GM13976 (cell line): ENCODE measurements at places on chromosomes 4 and X.

DNA sequence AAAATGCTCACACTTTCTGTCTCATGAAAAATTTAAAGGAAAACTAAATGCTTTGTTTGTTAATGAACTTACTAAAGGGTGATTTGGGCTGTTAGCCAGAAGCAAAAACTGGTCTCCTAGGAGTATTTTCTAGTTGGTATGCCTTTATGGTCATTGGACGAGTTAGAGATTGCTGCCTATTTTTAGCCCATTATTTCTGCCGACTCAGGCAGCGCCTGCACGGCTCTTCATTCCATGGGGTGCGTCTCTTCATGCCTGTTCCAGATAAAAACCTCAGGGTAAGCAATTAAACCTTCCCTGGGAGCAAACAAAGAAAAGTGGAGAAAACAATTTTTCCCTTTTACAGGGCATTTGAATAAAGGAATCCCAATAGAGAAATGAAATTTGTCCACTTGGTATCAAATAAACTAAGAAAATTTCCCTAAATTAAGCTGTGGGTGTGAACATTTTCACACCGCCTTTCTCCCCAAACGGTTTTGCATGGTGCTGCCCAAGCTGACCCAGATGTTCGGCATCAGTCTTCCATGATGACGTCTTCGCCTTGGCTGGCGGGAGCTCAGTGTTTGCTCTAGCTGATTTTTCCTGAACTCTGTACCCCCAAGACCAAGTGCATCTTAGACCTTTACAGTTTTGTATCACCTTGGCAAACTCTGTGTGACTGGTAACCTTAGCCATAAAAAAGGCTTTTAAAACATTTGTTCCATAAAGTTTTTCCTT is 61.7 kb upstream of the ADGRG2 start:
- no peak for DNase-seq

DNA sequence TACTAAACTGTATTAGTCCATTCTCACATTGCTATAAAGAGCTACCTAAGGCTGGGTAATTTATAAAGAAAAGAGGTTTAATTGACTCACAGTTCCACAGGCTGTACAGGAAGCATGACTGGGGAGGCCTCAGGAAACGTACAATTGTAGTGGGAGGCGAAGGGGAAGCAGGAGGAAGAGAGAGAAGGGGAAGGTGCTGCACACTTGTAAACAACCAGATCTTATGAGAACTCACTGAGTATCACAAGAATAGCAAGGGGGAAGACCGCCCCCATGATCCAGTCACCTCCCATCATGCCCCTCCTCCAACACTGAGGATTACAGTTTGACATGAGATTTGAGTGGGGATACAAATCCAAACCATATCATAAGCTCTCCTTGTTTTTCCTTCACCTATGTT is 40.9 kb downstream of the RPA4 start:
- no peak for DNase-seq

GRCh38 chr4:57182132-57182874 is 72.1 kb upstream of the IGFBP7 start:
- no peak for DNase-seq

- DNase-seq: no peak
Measured at GRCh38 chr4:121692261-121692660, 4.5 kb downstream of the ANXA5 start.

DNA sequence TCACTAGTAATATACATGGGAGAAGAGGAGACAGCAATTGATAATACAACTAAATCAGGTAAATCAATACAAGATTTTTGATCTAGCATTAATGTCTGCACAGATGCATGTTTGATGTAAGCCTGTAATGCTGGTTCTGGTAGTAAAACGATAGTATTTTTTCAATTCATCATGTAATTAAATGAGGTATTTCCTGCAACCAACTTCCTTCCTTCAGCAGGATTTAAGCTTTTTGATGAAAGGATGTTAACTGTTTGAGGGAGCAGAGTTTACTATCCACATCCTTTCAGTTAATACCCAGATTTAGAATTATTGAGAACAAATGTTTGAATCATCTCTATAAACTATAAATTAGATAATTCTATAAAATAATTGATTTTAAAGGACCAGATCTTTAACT is 31.4 kb upstream of the NFKB1 start:
- DNase-seq: no peak
